Brain pericyte (primary cell): ENCODE measurements at places on chromosomes 13 and 19.

DNA sequence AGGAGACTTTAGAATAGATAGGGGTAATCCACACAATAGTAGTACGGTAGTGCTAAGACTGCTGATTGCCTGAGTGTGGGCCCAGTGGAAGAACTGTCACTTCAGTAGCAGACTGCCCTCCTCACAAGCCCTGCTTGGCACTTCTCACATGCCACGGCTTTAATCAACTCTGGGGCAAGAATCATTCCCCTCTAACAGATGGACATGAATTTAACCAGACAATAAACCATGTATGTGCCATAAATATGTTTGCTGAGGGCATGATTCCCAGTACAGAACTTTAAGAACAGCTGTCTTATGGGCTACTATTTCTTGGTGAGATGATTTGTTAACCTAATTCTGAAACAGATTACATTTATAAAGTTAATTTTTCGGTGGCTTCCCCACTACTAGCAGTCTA, 22.0 kb downstream of the DPY19L3 start:
- no peak for DNase-seq

DNA sequence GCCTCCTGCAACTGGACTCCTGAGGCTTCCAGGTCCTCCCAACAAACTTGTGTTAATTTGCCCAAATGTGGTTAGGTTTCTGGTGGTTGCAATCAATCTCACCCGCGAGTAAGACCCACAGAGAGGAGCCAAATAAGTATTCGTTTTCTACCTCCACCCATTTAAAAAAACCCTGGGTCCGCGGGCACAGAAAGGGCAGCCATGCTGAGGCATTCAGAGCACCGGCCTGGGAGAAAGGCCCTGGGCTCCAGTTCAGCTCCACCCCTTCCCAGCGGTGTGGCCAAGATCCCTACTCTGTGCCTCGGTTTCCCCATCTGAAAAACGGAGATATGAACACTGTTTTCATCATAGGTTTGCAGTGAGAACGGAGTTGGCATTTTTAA, 56.9 kb downstream of the PEPD start:
- no peak for DNase-seq

DNA sequence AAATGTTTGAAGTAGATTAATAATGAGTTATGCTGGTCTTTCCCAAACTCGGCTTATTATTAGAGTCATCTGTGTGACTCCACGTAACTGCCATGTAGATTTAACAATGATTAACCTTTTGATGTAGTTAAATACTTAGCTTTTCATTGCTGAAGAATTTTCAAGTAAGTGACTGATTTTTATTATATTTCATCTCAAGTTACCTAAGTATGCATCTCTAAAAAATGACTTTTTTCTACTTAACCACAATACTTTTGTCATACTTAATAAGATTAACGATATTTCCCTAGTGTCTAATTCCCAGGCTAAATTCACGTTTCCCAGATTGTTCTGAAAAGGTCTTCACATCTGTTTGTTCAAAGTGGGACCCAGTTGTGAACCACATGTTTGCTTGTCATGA, 17.8 kb downstream of the BIVM start:
- no peak for DNase-seq

GRCh38 chr19:8615813-8616596, 5.5 kb upstream of the ADAMTS10 start:
- DNase-seq, result no peak
